ENCODE measurements at places on chromosomes 2 and 18.
A peak's percentile ranks its signal among the peaks of the same experiment; 100 is the strongest.

DNA sequence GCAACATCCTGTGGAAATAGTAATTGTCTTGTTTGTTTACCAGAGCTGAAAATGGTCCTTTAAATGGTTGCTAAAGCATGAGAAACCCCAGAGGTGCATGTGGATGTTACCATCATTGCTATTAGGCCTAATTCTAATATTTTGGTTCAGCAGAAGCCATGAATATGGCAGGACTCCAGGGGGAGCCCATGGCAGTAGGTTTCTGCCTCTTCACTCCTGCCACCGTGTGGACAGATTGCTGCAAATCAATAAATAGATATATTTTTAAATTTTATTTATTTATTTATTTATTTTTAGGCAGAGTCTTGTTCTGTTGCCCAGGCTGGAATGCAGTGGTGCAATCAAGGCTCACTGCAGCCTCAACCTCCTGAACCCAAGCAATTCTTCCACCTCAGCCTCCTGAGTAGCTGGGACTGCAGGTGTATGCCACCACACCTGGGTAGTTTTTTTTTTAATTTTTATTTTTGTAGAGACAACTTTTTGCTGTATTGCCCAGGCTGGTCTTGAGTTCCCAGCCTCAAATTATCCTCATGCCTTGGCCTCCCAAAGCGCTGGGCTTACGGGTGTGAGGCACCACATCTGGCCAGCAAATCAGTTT is 54.9 kb upstream of the CAPN13 start:
- DNase-seq = peak; percentile 70

GRCh38 chr2:129762386-129763189 is 216.9 kb upstream of the RAB6C start:
- DNase-seq = no peak

- no peak for DNase-seq
Observed at GRCh38 chr18:39692367-39693015, 2126.9 kb upstream of the CELF4 start.

GRCh38 chr2:164523726-164524125 is 97.6 kb downstream of the GRB14 start:
- DNase-seq = no peak

- DNase-seq = no peak
Observed at GRCh38 chr2:19635951-19636510, 265.8 kb downstream of the TTC32 start.

- no peak for DNase-seq
Observed at GRCh38 chr2:232367016-232367415, 11.5 kb upstream of the ALPP start.

- no peak for DNase-seq
Observed at GRCh38 chr2:241689306-241689705, 2.7 kb upstream of the DTYMK start.

GRCh38 chr2:101818531-101819451 is 121.3 kb downstream of the MAP4K4 start:
- DNase-seq = peak; percentile 26

- DNase-seq = no peak
Observed at GRCh38 chr2:140154271-140154670, 1374.1 kb upstream of the NXPH2 start.

GRCh38 chr18:22952525-22952924 is 19.4 kb downstream of the RBBP8 start:
- no peak for DNase-seq

- DNase-seq = peak; percentile 10
Observed at GRCh38 chr2:159774370-159774990, 23.5 kb downstream of the CD302 start.

DNA sequence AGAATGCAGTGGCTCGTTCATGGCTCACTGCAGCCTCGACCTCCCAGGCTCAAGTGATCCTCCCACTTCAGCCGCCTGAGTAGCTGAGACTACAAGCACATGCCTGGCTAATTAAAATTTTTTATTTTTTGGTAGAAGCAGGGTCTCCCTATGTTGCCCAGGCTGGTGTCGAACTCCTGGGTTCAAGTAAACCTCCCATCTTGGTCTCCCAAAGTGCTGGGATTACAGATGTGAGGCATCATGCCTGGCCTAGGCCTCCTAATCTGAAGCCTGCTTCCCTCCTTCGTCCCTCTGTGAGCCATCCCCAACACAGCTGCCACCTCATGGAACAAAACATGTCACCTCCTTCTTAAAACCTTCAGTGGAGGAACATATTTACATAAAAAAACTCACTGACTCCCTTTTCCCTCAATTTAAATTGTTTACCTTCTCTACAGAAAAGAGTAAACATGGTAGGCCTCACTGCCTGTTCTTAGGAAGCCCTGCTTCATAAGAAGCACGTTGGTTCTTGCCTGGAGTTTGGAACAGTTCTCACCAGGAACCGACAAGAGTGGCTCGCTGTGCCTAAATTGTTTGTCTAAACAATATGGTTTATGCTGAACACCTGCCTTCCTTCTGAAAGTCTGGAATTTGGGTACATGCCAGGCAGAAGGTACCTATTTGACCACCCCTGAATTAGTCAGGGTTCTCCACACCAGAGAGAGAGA is 12.1 kb upstream of the RHOB start:
- DNase-seq = no peak

Measured in small intestine (tissue), 16 donors.